ENCODE measurements at places on chromosomes 13 and 19.

GRCh38 chr13:98749501-98749900 is 3.0 kb downstream of the SLC15A1 start:
- no peak overlapping the region for H3K4me3 ChIP-seq
- H3K36me3 ChIP-seq: no peaks in the 10 kb centered on the region
- DNase-seq: no peak
- peaks cover 24% of the 10 kb centered on the region for H3K27me3 ChIP-seq
- no peak overlapping the region for H3K27ac ChIP-seq

DNA sequence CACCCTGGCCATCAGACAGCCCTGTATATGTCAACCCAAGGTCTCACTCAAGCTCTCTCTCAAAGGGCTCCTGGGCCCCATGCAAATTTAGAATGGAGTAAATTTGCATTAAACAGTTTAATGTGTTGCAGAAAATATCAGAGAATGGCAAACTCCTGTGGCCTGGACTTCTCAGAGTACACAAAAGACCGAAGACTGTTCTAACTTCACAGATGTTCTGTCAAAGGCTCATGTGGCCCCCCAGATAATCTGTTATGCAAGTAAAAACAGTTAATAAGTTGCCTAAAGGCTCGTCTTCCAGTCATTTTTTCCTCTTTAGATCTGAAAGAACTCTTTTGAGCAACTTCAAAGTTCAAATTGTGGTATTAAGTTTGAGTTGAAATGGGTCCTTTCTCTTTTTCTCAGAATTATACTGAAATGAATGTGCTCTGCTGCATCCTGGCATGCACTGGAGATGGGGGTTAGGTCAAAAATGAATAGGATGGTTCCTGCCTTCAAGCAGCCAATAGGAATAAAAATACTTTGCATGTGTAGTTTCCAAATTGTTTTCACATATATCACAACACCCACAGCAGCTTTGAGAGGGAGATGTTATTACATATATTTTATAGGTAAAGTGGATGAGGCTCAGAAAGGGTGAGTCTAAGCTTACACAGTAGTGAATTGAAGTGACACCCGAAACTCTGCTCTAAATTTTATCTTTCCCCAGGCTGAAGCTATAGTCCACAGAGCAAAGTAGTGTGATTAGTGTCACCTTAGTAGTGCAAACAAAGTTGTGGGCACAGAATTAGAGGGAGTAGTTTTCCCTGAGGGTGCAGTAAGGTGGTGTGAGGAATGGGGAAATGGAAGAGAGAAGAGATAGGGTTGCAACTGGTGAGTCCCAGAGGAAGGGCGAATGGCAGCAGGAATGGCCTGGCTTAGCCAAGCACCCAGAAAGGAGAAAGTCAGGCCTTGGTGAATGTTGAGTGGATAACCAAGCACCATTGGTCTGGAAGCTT is 205.0 kb upstream of the RFC3 start:
- no peak overlapping the region for H3K4me3 ChIP-seq
- no peak for DNase-seq
- no peaks in the 10 kb centered on the region for H3K27me3 ChIP-seq
- H3K4me1 ChIP-seq: peaks cover 38% of the 10 kb centered on the region
- no peak overlapping the region for H3K27ac ChIP-seq

- no peak overlapping the region for H3K27ac ChIP-seq
- no peak for DNase-seq
- peaks cover 89% of the 10 kb centered on the region for H3K36me3 ChIP-seq
- peaks cover 86% of the 10 kb centered on the region for H3K4me1 ChIP-seq
These were observed 142.1 kb downstream of the KDM4B start for GRCh38 chr19:5111051-5111450.

DNA sequence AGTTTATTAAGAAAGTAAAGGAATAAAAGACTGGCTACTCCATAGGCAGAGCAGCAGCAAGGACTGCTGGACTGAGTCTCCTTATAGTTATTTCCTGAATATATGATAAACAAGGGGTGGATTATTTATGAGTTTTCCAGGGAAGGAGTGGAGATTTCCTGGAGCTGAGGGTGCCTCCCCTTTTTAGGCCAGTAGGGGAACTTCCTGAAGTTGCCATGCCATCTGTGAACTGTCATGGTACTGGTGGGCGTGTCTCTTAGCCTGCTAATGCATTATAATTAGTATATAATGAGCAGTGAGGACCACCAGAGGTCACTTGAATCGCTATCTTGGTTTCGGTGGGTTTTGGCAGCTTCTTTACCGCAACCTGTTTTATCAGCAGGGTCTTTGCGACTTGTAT is 13.5 kb downstream of the ZSCAN5A start:
- no peak overlapping the region for H3K4me3 ChIP-seq
- H3K36me3 ChIP-seq: peaks cover 34% of the 10 kb centered on the region
- no peaks in the 10 kb centered on the region for H3K27me3 ChIP-seq
- DNase-seq: no peak
- no peaks in the 10 kb centered on the region for H3K4me1 ChIP-seq
- H3K27ac ChIP-seq: no peak overlapping the region

DNA sequence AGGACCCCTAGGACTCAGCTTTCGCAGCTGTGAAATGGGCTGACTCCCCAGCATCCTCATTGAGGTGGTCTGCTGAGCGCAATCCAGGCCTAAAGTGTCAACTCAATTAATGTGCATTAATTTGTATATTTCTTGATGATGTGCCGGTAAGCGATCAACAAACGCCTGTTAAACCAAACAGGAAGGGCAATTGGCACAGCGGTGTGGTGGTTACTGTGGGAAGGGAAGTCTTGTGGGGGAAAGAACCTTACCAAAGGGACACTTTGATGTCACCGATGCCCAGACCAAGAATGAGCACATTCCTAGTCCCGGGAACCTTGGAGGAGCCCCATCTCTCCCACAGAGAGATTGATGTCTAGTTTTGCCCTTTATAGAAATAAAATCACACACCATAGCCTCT is 1.6 kb downstream of the JAK3 start:
- H3K4me1 ChIP-seq: peaks cover 37% of the 10 kb centered on the region
- peaks cover 6% of the 10 kb centered on the region for H3K36me3 ChIP-seq
- H3K4me3 ChIP-seq: no peak overlapping the region
- H3K27ac ChIP-seq: no peak overlapping the region
- peaks cover 6% of the 10 kb centered on the region for H3K27me3 ChIP-seq

DNA sequence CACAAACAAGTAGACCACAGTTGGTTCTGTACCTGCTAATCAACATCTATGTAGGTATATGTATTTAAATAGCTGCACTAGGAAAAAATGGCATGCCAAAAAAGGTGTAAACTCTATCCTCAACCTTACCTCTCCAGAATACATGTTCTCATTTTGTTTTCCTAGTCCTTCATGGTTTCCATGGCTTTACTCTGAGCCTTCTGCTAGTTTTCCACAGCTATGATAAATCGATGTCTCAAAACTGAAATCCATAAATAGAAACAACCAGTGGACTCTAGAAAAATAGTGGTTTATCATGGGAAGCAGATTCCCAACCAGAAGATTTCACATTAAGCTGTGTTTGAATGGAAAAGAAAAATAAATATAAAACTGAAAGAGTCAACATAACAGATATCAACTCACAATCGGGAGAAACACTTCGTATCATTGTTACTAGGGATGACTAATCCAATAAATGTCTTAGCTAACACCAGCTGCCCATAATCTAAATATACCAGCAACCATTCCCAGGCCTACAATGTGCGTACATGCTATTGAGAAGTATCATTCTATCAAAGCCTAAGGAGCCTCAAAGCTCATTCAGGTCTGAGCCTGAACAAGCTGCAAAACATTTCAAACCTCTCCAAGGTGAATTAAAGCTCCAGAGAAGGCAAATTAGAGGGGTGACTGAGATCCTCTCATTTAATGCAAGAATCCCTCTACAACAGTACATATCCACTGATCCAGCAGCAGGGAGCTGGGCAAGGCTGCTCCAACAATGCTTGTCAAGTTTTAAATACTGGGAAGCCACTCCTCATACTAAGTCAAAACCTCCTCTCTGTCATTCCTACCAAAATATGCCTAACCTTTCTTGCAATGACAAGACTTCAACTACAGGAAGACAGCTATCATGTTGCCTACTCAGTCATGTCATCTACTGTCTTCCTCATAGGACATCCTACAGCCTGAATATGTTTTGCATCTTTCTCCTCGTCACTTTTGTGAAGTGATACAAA is 90.2 kb downstream of the KCTD12 start:
- H3K4me1 ChIP-seq: peaks cover 3% of the 10 kb centered on the region
- no peak overlapping the region for H3K27ac ChIP-seq
- no peak for DNase-seq
- H3K36me3 ChIP-seq: no peaks in the 10 kb centered on the region
- H3K27me3 ChIP-seq: no peaks in the 10 kb centered on the region
- no peak overlapping the region for H3K4me3 ChIP-seq

DNA sequence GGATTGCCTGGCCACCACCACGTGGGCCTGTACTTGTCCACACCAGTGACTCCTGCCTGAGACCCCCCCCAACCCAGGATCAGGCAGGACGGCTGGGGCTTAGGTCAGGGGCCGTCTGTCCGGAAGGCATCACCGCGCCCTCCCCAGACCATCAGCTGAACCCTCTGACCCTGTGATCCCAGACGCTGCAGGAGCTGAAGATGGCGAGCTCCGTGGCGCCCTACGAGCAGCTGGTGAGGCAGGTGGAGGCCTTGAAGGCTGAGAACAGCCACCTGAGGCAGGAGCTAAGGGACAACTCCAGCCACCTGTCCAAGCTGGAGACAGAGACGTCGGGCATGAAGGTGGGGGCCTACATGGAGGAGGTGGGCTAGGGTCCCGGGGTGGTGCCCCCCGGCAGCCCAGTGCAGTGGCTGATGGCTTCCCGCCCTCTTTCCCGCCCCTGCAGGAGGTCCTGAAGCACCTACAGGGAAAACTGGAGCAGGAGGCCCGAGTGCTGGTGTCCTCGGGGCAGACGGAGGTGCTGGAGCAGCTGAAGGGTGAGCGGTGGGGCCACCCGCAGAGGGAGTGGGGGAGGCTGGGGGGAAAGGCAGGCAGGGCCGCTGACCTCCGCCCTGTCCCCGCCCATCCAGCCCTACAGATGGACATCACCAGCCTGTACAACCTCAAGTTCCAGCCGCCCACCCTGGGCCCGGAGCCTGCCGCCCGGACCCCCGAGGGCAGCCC is 3.0 kb downstream of the APC2 start:
- H3K36me3 ChIP-seq: peaks cover 66% of the 10 kb centered on the region
- H3K27ac ChIP-seq: peak overlapping the region; percentile 94
- H3K4me3 ChIP-seq: peak overlapping the region; percentile 58
- H3K27me3 ChIP-seq: no peaks in the 10 kb centered on the region

- H3K4me1 ChIP-seq: peaks cover 6% of the 10 kb centered on the region
- no peaks in the 10 kb centered on the region for H3K36me3 ChIP-seq
- no peak overlapping the region for H3K4me3 ChIP-seq
- no peak overlapping the region for H3K27ac ChIP-seq
These were observed 47.3 kb upstream of the MTIF3 start for GRCh38 chr13:27497563-27498230.

GRCh38 chr13:44649104-44649428 is 72.9 kb upstream of the TSC22D1 start:
- DNase-seq: no peak
- no peaks in the 10 kb centered on the region for H3K4me1 ChIP-seq
- H3K36me3 ChIP-seq: no peaks in the 10 kb centered on the region
- no peaks in the 10 kb centered on the region for H3K27me3 ChIP-seq

- H3K4me1 ChIP-seq: peaks cover 29% of the 10 kb centered on the region
- peak overlapping the region; percentile 84 for H3K4me3 ChIP-seq
- peaks cover 31% of the 10 kb centered on the region for H3K36me3 ChIP-seq
These were observed 567 bp downstream of the ALKBH6 start for GRCh38 chr19:36013280-36014011.

- no peaks in the 10 kb centered on the region for H3K27me3 ChIP-seq
- no peaks in the 10 kb centered on the region for H3K4me1 ChIP-seq
- DNase-seq: no peak
- no peak overlapping the region for H3K4me3 ChIP-seq
- H3K36me3 ChIP-seq: no peaks in the 10 kb centered on the region
These were observed 365.7 kb upstream of the KLHL1 start for GRCh38 chr13:70473907-70474306.

DNA sequence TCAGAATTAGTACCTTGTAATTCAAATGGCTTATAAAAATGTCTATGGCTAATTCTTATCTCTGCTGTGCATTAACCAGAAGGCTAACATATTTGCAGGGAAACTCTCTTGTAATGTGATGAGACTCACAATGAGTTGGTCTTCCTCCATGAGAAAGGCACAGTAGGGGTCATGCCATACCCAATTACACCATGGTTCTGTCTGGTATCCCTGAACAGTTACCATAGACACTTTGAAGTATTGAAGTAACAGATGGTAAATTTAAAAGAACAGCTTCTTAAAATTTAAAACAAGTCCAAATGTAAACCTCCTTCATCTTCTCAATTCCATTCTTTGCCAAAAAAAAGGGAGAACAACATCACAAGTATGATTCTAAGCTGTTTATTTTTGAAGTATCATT is 22.6 kb upstream of the SLAIN1 start:
- DNase-seq: no peak
- no peaks in the 10 kb centered on the region for H3K27me3 ChIP-seq
- H3K4me1 ChIP-seq: no peaks in the 10 kb centered on the region
- no peak overlapping the region for H3K4me3 ChIP-seq
- no peaks in the 10 kb centered on the region for H3K36me3 ChIP-seq

- no peak overlapping the region for H3K27ac ChIP-seq
- no peaks in the 10 kb centered on the region for H3K27me3 ChIP-seq
- H3K36me3 ChIP-seq: no peaks in the 10 kb centered on the region
- no peak for DNase-seq
These were observed 124.0 kb downstream of the STOML3 start for GRCh38 chr13:38866649-38867048.

DNA sequence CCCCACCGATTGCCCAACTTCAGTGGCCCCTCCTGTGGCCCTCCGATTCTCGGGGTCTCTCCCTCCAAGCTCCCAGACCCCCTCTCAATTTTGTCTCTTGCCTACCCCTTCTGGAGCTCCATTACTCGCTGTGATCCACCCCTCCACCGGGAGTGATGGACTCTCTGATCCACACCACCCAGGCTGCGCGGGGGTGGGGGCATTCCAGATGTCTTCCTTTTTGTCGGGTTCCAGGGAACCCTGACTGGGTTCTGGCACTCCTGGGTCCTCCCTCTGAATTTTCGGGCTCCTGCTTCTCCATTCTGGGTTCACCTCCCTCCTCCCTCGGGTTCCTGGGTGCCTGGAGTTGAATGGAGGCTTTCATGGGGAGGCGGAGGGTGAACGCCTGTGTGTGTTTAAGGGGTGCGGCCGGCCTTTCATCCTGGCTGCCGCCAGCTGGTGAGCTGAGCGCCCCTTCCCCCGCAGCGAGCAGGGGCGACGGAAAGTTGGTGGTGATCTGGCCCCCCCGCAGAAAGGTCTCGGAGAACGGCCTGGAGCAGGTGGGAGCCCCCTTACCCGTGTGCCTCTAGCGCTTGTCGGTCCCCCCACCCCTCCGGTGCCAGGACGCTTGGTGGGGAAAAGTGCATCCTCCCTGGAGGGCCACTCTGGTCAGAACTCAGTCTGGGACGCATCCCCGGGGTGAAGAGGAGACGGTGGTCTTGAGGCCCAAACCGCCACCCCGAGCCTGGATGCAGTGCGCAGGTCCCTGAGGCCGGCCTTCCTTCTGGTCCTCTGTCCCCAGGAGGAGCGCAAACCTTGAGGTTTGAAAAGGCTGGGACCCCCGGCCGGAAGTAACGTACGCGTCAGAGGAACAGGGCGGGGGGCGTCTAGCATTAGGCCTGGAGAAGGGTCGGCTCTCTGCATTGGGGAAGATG is 1.6 kb downstream of the MISP3 start:
- DNase-seq: no peak
- peaks cover 4% of the 10 kb centered on the region for H3K36me3 ChIP-seq
- peak overlapping the region; percentile 89 for H3K27ac ChIP-seq

Measured in spinal cord (tissue), 10 donors.